GM13977 (cell line): ENCODE measurements at places on chromosomes 16 and 17.

GRCh38 chr17:68054296-68054900 lies 18.9 kb downstream of the KPNA2 start:
- DNase-seq = no peak

- no peak for DNase-seq
Observed at GRCh38 chr17:1584167-1584566, 21.6 kb upstream of the PITPNA start.

GRCh38 chr16:11131706-11132105 lies 124.3 kb downstream of the SOCS1 start:
- DNase-seq = no peak

DNA sequence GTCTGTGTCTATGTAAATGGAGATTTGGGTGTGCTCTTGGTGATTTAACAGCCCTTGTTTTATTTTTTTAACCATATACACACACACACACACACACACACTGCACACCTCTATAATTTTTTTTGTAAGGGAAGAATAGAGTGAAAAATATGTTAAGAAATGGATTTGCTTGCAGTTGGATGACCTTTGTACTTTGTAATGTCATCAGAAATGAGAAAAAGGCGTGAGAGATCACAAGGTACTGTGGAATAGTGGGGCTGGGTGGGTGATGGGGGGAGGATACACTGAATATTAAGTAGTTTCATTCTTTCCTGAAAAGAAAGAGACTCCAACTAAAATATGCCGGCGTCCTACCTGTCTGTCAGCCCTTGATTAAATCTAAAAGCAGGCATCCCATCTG lies 38.7 kb downstream of the SALL1 start:
- DNase-seq = no peak

DNA sequence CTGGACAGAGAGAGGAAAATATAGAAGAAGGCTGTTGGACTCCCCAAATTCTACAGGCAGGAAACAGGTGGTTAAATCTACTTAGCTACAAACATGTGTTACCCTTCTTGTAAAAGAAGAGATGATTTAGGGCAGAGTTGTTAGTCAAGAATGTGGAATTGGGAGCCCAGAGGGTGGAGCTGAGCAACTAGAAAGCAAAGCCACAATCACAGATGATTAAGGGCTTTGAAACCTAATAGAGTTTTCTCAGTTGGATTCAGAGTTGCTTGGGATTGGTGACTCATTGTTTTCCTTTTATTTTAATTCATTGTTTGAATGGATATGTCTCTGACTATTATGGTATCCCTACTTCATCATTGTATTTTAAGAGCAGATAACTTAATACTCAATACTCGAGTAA lies 6.2 kb downstream of the ACSM5 start:
- no peak for DNase-seq

DNA sequence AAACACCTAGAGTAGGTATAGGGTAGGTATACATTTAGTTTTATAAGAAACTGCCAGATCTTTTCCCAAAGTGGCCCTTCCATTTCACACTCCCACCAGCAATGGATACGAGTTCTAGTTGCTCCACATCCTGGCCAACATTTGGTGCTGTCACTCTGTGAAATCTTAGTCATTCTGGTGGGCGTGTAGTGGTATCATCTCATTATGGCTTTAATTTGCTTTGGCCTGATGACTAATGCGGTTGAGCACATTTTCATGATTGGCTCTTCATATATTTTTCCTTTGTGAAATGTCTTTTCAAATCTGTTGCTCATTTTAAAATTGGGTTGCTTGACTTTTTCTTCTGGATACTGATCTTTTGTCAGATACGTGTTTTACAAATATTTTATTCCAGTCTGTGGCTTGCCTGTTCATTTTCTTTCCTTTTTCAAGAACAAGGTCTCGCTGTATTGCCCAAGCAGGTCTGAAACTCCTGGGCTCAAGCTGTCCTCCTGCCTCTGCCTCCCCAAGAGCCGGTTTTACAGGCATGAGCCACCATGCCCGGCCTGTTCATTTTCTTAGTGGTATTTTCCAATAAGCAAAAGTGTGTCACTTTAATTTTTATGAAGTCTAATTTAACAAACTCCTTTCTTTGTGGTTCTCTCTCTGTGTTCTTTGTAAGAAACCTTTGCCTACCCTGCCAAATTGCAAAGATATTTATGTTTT lies 192.4 kb downstream of the SEC14L1 start:
- DNase-seq = no peak

DNA sequence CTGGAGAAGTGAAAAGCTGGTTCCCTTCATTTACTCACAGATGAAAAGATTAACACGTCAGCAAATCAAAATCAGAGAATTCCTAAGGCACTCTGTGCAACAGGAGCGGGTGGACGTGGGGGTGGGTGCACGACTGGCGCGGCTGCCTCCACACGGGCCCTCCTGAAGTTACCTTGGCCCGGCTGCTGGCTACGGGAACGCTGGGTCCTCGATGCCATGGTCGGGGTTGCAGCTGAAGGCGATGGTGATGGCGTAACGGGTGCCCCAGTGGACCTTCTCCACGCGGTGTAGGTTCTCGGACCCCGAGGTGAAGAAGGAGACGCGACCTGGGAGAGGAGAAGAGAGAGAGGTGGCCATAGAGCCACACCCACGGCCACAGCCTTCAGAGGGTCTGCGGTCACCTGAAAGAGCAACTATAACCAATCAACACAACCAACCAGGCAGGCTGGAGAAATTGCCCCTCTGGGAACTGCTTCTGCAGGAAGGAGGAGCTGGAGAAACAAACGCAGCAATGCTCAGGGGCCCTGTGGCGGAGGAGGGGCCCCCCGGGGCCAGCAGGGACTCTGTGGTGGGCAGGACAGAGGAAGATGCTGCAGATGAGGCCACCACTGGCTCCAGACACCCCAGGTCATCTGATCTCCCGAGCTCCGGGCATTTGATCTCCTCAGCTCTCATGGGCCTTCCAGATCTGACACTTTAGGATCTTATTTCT lies 20.8 kb downstream of the UTS2R start:
- no peak for DNase-seq

DNA sequence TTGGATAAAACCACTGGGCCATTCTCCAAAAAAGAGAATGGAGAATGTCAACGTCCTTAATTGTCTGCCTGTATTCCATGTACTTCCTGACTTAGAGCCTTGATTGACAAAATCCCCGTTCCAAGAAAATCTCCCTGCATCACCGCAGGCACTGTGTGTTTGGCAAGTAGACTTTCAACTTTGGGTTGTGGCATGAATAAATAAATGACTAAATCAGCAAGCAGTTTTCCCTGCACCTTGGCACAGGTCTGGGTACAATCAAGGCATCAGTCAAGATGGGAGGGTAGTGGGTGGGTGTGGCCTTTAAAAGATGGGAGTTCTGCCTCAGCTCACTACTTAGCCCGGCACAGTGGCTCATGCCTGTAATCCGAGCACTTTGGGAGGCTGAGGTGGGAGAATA lies 248.5 kb upstream of the RPL38 start:
- no peak for DNase-seq

- no peak for DNase-seq
Observed at GRCh38 chr16:50685462-50686063, 4.5 kb upstream of the SNX20 start.

GRCh38 chr16:11133344-11133943 lies 122.6 kb downstream of the SOCS1 start:
- DNase-seq = no peak
